SJSA1 (cell line): ENCODE measurements at places on chromosomes 5 and 9.

DNA sequence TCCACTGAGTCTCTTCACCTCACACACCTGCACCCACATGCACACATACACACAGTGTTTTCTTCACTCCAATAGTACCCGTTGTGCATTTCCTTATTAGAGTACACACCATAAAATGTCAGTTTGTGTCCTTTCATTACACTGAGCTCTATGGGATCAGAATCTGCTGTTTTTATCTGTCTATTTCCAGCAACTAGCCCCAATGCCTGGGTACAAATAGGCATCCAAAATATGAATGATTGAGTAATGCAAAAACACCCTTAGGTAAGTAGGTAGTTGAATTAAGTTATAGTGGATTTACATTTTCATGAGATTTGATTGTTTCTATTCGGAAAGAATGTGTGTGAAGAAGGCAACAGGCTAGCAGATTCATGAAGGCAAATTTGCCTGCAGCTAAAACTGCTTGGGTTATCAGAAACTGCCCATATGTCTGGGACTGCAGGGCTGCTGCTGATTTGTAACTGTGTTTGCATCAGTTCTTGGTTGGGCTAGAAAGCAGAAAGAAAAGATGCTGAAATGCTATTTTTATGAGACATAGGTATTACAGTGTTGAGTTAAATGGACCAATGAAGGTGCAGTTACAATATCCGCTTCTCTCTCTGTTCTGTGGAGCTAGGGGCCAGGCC lies 26.9 kb downstream of the PPP3R2 start:
- DNase-seq = no peak

GRCh38 chr9:4349816-4350418 lies 50.0 kb upstream of the GLIS3 start:
- DNase-seq = no peak

DNA sequence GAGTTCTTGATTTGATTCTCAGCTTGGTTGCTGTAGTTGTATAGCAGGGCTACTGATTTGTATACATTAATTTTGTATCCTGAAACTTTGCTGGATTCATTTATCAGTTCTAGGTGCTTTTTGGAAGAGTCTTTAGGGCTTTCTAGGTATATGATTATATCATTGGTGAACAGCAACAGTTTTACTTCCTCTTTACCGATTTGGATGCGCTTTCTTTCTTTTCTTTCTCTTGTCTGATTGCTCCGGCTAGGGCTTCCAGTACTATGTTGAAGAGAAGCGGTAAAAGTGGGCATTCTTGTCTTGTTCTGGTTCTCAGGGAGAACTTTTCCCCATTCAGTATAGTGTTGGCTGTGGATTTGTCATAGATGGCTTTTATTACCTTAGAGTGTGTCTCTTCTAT lies 158.9 kb downstream of the SAXO1 start:
- no peak for DNase-seq

DNA sequence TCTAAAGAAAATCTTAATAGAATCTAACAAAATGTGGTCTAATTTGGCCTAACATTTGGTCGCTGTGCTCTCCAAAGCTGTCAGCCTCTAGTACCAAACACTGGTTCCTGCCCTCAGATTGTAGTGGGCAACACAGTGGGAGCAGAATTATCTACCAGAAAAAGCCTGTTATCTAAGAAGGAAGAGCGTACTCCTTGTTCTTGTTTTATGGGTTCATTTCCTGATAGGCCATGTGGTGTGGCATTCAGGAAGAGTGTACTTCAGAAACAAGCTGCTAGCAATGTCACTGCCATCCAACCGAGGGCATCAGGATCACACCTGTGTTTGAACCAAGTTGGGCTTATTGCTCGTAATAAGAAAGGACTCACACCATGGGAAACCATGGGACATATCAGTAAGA lies 487.9 kb upstream of the DAP start:
- no peak for DNase-seq

- no peak for DNase-seq
These were observed 209.6 kb downstream of the FBN2 start for GRCh38 chr5:128328446-128328845.

DNA sequence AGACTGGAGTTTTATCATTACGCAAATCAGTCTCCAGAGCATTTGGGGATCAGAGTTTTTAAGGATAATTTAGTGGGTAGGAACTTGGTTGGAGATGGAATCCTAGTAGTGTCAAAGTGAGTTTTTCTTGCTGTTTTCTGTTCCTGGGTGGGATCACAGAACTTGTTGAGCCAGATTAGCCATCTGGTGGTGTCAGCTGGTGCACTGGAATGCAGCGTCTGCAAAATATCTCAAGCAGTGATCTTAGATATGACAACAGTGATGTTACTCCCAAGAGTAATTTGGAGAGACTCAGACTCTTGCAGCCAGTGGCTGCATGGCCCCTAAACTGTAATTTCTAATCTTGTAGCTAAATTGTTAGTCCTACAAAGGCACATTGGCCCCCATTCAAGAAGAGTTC lies 1257.8 kb downstream of the MAT2B start:
- DNase-seq = no peak

GRCh38 chr5:157100140-157100679 lies 8.6 kb downstream of the HAVCR2 start:
- no peak for DNase-seq

DNA sequence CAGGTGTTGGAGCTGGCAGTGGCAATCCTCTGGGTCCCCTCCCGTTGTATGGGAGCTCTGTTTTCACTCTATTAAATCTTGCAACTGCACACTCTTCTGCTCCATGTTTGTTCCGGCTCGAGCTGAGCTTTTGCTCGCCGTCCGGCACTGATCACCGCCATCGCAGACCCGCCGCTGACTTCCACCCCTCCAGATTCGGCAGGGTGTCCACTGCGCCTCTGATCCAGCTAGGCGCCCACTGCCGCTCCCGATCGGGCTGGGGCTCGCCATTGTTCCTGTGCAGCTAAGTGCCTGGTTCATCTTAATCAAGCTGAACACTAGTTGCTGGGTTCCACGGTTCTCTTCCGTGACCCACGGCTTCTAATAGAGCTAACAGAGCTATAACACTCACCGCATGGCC lies 23.2 kb downstream of the ANKH start:
- no peak for DNase-seq

- DNase-seq = no peak
These were observed 339.4 kb downstream of the CHSY3 start for GRCh38 chr5:130243641-130244040.

DNA sequence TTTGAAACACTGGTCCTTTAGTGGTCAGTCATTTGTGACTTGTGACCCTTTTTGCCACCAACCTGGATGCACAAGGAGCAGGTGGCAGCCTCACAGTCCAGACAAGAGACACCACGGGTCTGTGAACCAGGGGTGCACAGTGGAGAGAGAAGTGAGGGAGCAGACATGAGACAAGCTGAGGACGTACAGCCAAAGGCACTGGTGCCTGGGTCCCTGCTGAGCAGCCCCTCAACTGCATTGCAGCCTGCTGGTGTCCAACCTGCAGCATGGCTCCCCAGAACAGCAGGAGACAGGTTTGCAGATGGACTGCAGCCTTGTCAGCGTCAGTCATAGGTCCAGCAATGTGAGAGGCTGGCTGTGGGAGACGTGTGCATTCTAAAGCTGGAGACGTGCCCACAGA lies 124.2 kb upstream of the FSTL4 start:
- peak; percentile 39 for DNase-seq

GRCh38 chr9:23829580-23830475 lies 3.8 kb upstream of the ELAVL2 start:
- no peak for DNase-seq

GRCh38 chr5:56532466-56532865 lies 282.9 kb upstream of the MAP3K1 start:
- no peak for DNase-seq

GRCh38 chr9:15221746-15222145 lies 85.3 kb downstream of the TTC39B start:
- DNase-seq = no peak

GRCh38 chr5:75839547-75839946 lies 122.3 kb upstream of the POC5 start:
- no peak for DNase-seq

DNA sequence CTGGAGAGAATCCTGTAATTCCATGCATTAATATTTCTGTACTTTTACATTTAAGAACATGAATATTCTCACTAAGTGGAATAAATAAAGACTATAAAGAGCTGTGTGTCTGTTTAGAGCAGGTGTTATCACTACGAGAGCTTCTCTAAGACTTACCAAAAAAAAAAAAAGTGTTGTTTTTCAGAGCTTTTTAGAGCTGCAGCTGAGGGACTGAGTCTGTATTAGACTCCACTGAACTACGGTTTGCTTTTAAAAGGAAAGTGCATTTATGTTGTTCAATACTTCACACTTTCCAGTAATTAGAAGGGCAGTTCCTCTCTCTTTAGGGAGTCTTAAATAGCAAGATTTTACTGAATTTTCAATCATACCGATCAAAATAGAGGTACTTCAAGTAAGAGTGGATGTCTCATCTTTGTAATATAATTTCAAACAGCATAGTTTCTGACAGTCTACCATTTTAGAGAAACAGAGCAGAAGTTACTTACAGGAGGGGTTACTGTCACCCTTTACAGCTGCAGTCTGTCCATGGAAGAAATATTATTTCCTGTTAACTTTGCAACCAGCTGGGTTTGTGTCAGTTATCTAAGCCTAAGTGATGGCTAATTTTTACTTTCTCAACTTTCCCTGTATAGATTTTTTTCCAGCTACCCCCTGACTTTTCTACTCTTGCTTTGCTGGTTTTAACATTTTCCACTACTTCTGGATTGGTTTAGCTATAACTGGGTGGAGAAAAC lies 2.4 kb downstream of the SYK start:
- no peak for DNase-seq

GRCh38 chr5:125559296-125559695 lies 812.9 kb upstream of the ZNF608 start:
- peak; percentile 68 for DNase-seq

GRCh38 chr9:97039514-97039860 lies 545 bp upstream of the CTSV start:
- DNase-seq = no peak

DNA sequence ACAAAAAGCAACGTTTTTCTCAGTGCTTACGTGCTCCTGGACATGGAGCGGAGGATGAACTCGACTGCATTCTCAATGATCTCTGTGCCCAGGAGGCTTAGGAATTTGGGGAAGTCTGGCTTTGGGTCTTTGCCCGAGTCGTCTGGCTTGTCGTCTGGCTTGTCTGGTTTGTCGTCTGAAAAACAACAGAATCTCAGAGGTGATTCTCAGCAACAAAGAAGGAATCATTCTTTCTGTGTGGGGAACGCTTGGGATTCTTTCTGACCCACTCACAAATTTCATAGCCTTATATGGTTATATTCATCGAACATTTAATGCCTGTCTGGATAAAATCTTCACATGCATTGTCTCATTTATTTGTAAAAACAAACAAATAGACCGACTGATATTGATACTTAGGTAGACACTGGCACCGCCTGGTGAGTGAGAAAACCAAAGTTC lies 4.7 kb downstream of the C5orf46 start:
- DNase-seq = peak; percentile 84

DNA sequence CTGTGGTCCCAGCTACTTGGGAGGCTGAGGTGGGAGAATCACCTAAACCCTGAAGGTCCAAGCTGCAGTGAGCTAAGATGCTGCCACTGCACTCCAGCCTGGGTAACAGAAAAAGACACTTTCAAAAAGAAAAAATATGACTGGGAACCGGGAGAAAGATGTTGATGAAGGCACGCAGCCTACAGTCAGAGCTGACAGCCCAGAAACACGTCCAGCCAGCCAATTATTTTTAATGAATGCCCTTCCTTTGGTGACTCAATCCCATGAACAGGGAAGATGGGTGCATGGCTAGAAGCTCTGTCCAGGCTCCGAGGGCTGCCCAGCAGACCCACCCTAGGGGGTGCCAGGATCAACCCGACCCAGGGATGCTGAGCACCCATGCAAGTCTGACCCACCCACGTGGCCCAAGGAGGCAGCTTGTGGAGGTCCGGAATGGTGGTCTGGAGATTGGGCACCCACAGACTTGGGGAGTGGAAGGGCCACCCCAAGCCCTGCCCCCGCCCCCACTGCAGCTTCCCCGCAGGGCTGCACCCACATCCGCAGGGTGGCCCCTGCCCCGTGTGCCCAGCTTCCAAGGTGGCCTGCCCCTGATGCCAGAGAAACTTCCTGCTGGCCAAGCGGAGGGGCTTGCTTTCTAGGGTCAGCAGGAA lies 51.0 kb downstream of the ADAMTS2 start:
- DNase-seq = no peak

- DNase-seq = no peak
These were observed 199.9 kb upstream of the GLRA1 start for GRCh38 chr5:152124409-152125041.

GRCh38 chr5:107085572-107085971 lies 585.2 kb downstream of the EFNA5 start:
- no peak for DNase-seq

GRCh38 chr5:156128026-156128425 lies 198.9 kb upstream of the SGCD start:
- no peak for DNase-seq

DNA sequence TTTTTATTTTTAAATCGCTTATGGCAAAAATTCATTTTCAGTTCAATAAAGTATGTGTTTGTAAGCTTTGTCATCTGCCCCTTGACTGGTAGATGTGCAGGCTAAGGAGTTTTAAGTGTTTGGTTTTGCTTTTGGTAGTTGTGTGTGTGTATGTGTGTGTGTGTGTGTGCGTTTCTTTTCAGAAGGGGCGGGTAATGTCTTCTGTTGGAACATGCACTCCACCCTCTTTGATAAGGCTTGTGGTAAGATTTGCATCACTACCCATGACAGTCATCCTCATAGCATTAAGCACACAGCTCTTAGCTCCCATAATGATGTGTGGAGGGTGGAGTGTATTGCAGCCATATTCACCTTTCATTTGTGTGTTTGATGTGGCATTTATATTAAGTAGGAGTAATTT lies 92.1 kb upstream of the FSD1L start:
- no peak for DNase-seq

GRCh38 chr9:16501141-16501540 lies 369.3 kb downstream of the BNC2 start:
- peak; percentile 4 for DNase-seq

- no peak for DNase-seq
These were observed 48.9 kb downstream of the PKD2L2 start for GRCh38 chr5:137937994-137938750.

GRCh38 chr5:78638973-78639669 lies 9.5 kb downstream of the LHFPL2 start:
- no peak for DNase-seq

DNA sequence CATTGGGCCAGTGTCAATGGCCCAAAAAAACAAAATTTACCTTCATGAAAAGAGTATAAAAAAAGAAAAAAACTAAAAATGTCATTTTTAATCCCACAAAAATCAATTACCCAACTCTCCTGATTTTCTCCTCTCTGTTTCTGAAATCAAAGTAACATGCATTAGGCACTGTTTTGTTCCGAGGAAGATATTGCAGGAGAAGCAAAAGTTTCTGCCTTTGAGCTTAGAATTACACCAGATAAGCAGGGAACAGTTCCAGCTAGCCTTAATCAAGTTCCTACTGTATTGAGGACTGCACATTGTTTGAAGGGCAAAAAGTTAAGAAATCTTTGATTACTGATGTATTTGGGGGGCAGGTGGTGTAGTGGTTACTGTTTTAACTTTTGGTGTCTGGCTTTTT lies 1.1 kb upstream of the PRKAA1 start:
- DNase-seq = no peak

- DNase-seq = no peak
These were observed 1250.6 kb downstream of the EFNA5 start for GRCh38 chr5:106420102-106420501.
